ENCODE measurements at places on chromosomes 13 and 19.

- no peak for DNase-seq
These were observed 15.6 kb upstream of the EPOR start for GRCh38 chr19:11399667-11400066.

DNA sequence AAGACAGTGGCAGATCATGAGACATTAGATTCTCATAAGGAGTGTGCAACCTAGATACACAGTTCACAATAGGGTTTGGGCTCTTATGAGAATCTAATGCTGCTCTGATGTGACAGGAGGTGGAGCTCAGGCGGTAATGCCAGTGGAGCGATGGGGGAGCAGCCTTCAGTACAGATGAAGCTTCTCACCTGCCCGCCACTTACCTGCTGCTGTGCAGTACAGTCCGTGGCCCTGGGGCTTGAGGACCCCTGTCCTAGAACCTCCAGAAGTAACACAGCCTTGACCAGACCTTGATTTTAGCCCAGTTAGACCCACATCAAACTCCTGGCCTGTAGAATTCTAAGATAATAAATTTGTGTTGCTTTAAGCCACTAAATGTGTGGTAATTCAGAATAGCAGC, 215.1 kb upstream of the MIR17HG start:
- no peak for DNase-seq

DNA sequence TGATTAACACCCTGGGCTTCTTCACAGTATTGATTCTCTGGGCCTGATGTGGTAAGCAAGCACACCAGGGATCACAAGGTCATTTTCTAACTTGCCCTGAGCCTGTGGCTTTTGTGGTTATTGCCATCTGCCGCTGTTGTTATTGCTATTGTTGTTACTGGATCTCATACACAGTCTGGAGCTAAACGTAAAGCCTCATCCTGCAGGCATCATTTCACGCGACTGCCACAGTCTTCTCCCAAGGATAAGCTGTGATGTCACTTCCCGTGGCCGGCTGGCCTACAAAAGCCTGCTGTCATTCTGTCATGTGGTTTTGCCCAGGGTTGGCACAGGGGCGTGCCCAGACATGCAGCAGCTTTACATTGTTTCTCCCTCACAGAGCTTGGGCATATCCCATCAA, 154.0 kb upstream of the GPR12 start:
- peak; percentile 50 for DNase-seq

- no peak for DNase-seq
These were observed 27.4 kb downstream of the LATS2 start for GRCh38 chr13:21033856-21034602.

GRCh38 chr19:17304386-17305215, 1.1 kb upstream of the MRPL34 start:
- DNase-seq: peak; percentile 59

DNA sequence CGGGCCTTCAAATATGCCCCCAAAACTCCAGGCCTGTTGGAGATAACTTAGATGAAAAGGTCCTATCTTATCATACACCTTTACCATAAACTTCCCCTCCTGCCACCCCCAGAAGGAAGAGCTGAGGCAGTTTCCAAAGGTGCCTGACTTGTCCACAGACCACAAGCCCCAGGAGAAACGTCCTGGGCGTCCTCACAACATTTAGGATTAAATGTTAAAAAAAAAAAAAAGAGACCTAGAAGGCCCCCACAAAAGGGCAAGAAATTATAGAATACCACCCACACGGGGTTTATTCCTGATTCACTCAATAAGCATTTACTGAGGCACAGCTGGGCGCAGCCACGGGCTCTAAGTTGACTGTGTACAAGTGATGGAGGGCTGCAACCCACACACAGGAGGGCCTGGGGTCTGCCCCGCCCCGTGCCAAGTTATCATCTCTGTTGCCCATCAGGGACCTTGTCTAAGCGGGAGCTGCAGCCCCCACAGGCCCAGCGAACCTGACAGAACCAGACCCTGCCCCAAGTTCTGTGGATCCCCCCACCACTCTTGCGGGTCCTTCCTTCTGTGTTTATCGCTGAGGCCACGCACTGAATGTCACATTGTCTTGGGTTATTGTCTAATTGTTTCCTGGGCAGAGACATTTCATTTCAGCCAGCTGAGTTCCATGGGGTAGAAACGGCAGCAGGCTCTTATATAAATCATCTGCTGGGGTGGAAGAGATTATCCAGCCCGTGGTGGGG, 83.0 kb upstream of the TM9SF2 start:
- peak; percentile 61 for DNase-seq

- no peak for DNase-seq
These were observed 12.4 kb upstream of the NEK5 start for GRCh38 chr13:52141299-52141698.

DNA sequence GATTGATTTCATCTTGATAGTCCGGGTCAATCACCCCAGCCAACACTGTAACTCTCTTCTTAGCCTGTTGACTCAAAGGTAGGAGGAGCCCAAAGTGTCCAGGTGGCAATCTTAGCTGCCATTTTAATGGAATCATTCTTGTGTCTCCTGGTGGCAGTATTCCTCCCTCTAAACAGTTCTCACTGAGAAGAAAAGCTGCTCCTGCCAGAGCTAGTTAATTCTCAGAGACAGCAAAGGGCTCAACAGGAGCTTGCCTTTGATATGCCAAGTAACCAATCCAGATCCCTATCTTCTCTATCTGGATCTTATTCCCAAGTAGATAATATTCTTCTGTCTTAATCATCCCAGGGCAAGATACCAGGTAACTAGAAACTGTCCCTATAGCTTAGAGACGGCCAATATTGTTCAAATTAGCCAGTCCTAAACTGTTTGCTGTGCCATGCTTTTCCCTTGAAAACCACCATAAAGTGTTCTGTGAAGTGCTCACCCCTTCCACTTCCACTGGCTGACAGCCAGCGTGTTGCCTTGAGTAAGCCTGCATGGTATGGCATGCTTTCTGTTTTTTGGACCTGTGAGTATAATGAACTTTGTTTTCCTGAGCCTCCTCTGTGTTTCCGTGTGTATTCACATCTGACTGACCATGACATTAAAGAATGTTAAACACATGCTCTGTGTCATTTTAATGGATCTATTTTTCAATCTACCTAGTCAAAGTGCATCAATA, 463.7 kb upstream of the SLITRK5 start:
- no peak for DNase-seq

- DNase-seq: no peak
These were observed 107.1 kb downstream of the UBL3 start for GRCh38 chr13:29743201-29743786.

DNA sequence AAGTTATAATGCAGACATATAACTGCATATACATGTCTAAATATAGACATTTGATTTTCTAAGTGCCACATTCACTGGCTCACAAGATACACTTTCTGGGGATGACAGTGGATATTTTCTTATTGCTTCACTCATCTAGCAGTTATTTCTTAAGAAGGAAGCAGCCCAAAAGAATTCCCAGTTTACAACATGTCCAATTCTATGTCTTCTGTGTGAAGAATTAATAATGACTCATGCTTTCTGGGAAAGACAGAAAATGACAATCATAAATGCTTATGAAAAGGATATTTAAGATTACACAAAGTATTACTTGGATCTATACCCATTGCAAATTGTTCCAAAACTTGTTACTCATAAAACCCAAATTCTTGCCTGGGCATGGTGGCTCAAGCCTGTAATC, 543.4 kb downstream of the SUCLA2 start:
- DNase-seq: no peak

DNA sequence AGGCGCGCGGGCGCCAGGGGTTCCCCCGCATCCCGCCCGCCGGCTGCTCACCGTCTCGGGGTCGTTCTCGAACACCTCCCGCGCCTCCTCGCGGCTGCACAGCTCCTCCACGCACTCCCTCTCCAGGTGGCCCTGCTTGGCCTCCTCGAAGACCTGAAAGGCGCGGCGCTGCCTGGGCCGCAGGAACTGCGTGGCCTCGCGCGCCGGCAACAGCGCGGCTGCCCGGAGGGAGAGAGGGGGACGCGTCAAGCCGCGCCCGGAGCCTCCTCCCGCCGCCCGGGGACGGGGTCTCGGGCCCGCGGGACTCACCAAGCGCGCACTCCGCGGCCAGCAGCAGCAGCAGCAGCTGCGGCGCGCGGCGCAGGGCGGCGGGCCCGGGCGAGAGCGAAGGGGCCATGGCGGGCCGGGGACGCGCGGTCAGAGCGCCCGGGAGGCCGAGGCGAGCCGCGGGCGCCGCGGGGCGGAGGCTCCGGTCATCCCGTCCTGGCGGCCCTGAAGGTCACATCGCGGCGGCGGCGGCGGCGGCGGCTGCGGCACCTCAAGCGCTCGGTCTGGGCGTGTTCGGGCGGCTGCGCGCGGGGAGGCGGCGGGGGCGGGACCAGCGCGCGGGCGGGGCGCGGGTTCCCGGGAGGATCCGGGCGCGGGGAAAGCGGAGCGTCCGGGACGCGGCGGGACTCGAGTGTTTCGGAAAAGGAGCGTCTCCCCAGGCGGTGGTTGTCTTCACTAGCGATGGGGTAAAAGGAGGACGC, at the start of gene GAS6:
Gene GAS6 (minus strand): TSS at position 553 of the 749 bp plus-strand sequence. CDS start 156 bp downstream, at position 397.
- DNase-seq: peak; percentile 68

GRCh38 chr13:31431722-31432137, 232.0 kb downstream of the B3GLCT start:
- peak; percentile 79 for DNase-seq

- DNase-seq: no peak
These were observed 225.0 kb downstream of the TUBA3C start for GRCh38 chr13:18956473-18957078.

DNA sequence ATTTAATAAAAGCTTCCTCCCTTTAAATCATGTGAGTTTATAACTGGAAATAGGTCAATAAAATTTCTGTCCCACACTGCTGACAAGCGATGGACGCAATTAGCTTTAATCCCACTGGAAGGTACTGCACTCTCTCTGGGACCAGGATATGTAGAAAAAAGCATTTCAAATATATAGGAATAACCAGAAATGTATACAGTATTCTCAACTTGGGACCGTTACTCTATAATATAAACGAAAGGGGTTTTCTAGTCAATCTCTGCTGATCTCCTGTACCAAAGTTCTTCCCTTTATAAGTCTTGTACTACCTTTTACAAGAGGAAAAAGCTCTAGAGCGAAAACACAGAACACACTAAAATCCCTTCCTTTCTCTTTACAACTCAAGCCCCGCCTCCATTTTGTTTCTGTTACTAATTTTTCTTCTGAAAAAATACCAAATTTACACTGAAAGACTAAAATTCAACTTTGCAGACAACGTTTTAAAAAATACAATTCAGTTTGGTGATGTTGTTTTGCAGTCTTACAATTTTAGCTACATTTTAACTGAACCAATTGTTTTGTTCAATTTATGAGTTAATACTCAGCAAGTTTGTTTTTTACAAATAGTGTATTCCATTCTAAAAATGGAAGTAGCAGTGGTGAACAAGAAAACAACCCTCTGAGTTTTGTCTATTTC, 1.7 kb upstream of the USPL1 start:
- no peak for DNase-seq

DNA sequence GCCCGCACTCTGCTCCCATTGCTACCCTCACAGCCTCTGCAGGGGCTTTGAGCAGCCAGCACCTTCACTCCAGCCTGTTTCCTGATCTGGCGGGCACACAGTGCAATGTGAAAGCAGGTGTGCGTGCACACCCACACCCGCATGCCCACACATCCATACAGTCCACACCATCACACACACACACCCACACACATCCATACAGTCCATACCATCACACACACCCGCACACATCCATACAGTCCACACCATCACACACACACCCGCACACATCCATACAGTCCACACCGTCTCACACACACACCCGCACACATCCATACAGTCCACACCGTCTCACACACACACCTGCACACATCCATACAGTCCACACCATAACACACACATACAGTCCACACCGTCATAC, 28.0 kb downstream of the PIAS4 start:
- DNase-seq: no peak

GRCh38 chr19:1206150-1206863, 729 bp downstream of the STK11 start:
- DNase-seq: peak; percentile 70

DNA sequence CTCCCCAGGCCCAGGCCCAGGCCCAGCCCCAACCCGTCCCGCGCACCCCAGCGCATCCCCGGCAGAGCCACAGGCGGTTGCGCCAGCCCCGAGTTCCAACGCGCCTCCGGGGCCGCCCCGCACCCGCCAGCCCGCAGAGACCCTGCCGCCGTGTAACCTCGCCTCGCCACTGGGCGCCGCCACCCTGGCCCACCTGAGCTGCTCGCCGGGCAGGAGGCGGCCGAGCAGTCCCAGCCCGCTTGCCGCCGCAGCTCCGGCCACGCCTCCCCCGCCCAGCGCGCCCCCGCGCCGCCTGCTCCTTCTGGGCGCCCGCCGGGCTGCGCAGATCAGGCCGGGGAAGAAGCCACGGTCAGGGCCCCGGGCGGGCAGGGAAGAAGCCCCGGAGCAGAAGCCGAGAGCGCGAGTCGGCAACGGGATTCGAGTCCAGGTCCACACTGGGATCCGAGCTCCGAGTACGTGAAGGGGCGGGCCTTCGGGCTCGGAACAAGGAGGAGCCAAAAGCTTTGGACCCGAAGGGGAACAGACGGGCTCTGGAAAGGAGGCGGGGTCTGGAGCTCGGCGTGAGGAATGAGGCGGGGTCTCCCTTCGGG, at the start of gene MBOAT7:
Gene MBOAT7 (minus strand): TSS at position 436 of the 590 bp plus-strand sequence. CDS start 1,072 bp downstream, outside the sequence.
- DNase-seq: no peak

DNA sequence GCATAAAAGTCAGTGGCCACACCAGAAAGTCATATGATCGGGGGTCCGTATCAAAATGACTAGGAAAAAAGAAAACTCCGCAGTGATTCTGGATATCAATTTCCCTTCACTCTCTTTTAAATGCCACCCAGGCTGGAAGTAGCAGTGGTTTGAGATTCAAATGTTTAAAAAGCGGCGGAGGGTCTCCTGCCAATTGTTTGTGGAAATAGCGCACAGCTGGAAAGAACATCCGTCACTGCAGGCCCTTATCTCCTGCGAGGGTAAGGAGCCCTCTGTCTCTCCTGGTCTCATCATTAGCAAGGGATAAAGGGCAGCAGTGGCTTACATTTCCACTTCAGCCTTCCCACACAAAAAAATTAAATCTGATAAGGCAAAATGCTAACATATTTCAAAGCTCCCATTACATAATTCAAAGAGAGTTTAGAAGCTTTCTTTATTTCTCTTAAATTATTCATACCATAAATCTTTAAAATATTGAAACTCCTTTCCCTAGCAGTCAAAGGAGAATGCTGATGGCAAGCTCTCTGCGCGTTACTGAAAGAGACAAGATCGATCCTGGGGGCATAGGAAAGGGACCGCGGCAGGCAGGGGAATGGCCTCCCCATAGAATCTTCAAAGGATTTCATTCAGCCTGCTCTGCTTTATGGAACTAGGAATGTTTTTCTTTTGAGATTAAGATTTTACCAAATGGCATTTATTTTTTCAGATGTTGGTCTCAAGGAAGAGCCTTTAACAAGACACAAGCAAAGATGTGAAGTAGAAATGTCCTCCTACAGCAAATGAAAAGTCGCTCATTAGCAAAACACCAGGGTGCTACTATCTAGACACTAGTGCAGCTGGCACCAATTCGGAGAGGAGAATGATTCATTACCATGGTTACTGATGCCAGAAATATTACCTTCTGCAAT, 35.0 kb downstream of the AMER2 start:
- no peak for DNase-seq
